Stimulated activated CD4-positive, alpha-beta T cell treated with anti-CD3 and anti-CD28 coated beads, TNF-alpha, amount 100 ng/mL, for 24 hours (primary cell): ENCODE measurements at places on chromosomes 2 and 18.

DNA sequence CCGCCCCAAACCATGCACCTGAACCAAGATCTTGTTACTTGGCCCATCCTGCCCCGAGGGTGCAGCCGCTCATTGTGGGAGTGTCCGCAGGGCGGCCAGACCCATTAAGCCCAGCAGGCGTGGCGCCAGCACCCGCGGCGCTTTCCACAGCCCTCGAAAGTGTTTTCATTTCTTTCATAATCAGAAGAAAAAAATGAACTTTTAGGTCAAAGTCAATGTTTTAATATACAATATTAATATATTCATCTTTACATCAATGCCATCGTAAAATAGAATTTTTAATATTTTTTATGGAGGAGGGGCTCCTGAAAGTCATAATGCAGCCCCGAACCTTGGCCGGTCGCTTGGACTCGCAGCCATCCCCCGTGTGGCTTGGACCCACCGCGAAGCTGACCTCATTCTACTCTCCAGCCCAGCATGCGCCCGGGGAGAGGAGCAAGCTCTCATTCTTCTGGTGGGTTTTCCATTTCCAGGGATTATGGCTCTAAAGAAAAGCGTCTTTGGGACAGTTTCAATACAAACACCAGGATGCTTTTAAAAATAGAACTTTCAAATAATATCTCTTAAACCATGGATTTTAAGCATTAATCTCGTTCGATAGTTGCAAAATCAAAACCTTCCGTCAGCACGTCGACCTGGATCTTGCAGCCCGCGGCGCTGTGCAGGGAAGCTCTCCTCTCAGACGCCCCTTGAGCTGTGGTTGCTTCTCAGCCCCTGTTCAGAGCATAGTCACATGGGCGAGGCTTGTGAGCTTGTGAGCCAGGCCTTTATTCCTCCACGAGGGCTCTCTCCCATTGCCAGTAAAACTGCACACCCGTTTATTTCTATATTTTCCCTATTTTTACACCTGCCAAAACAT lies 17.2 kb upstream of the ASB1 start:
- DNase-seq, result no peak

- no peak for DNase-seq
These were observed 301.4 kb downstream of the CMPK2 start for GRCh38 chr2:6564326-6564725.

- no peak for DNase-seq
These were observed 291.9 kb upstream of the SPRED2 start for GRCh38 chr2:65724336-65724735.

GRCh38 chr2:75076088-75076487 lies 117.6 kb downstream of the POLE4 start:
- DNase-seq, result no peak

- no peak for DNase-seq
These were observed 28.1 kb upstream of the NOTO start for GRCh38 chr2:73174244-73174643.

GRCh38 chr2:40450066-40450795 lies 1.7 kb downstream of the SLC8A1 start:
- no peak for DNase-seq

DNA sequence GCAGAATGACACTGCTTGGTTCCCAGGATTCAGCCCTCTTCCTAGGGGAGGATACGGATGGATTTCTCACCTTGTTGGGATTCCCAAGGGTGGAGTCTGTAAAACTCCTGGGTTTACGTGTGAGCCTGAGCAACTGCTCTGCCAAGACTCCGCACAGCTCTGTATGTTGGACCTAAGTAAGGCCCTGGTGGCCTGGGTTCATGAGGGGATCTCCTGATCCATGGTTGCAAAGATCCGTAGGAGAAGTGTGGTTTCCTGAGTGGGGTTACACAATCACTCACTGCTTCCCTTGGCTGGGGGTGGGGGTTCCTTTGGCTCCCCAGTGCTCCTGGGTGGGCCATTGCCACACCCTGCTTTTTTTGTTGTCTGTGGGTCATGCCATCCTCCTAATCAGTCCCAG lies 37.7 kb downstream of the ANKRD12 start:
- no peak for DNase-seq

GRCh38 chr2:42618116-42618515 lies 49.7 kb downstream of the MTA3 start:
- no peak for DNase-seq

DNA sequence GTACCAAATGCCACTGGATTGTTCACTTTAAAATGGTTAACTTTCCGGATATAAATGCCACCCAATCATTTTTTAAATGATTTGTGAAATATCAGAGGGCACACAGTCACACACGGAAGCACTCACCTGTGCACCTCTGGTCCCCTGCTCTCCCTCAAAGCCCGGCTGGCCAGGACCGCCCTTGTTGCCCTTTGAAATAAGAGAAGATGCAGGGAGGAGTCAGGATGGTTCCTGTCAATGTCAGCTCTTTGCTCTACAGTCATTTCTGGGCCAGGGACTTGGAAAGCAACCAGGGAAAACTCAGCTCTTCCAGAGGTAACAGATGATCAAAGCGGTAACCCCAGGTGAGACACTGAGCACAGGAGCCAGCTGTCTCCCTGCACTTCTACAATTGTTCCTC lies 60.7 kb downstream of the COL6A3 start:
- DNase-seq, result no peak

- no peak for DNase-seq
These were observed 29.8 kb upstream of the TBR1 start for GRCh38 chr2:161386228-161386824.
